ENCODE measurements at places on chromosomes 7 and 10.

DNA sequence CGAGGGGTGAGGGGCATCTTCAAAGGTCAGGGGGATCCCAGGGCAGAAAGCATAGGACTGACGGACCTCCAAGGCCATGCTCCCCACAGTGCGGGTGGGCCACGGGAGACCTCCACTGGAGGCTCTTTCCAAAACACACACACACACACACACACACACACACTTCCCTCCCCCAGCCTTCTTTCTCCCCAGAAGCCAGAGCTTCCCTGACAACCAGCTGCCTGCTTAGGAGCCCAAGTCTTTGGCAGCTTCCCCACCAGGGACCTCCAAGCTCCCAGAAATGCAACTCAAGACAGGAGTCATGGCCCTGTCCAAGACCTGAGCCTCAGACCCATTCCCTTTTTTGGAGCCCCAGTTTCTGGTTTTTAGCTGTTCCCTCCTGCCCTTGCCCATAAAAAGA, 710 bp upstream of the C10orf105 start:
- DNase-seq: no peak

DNA sequence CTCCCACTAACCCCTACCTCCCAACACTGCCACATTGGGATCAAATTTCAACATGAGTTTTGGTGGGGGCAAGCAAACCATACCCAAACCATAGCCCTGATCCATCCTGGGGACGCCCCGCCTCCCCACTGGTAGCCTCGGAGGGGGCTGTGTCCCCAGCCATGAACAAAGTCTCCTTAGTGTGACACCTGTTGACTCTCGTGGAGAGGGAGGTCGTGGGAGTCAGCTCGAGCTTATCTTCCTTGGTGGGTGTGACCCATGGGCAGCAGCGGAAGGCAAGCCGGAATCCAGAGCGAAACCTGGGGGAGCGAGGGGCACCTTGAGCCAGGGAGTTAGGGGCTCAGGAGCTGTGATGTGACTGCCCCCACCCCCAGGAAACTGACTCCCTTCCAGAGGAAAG, 11.9 kb downstream of the TACR2 start:
- no peak for DNase-seq

- no peak for DNase-seq
Observed at GRCh38 chr7:41459183-41459582, 243.7 kb downstream of the INHBA start.

GRCh38 chr10:107502229-107502985, 337.9 kb upstream of the SORCS1 start:
- DNase-seq: no peak

GRCh38 chr10:34033078-34033477, 698.6 kb upstream of the NRP1 start:
- no peak for DNase-seq

GRCh38 chr7:116461500-116461899, 38.0 kb upstream of the CAV2 start:
- DNase-seq: no peak

GRCh38 chr10:68110027-68110426, 739 bp downstream of the MYPN start:
- DNase-seq: no peak

- DNase-seq: no peak
Observed at GRCh38 chr10:60893231-60893630, 50.8 kb downstream of the RHOBTB1 start.

- DNase-seq: no peak
Observed at GRCh38 chr10:26914898-26915297, 54.1 kb upstream of the ABI1 start.

DNA sequence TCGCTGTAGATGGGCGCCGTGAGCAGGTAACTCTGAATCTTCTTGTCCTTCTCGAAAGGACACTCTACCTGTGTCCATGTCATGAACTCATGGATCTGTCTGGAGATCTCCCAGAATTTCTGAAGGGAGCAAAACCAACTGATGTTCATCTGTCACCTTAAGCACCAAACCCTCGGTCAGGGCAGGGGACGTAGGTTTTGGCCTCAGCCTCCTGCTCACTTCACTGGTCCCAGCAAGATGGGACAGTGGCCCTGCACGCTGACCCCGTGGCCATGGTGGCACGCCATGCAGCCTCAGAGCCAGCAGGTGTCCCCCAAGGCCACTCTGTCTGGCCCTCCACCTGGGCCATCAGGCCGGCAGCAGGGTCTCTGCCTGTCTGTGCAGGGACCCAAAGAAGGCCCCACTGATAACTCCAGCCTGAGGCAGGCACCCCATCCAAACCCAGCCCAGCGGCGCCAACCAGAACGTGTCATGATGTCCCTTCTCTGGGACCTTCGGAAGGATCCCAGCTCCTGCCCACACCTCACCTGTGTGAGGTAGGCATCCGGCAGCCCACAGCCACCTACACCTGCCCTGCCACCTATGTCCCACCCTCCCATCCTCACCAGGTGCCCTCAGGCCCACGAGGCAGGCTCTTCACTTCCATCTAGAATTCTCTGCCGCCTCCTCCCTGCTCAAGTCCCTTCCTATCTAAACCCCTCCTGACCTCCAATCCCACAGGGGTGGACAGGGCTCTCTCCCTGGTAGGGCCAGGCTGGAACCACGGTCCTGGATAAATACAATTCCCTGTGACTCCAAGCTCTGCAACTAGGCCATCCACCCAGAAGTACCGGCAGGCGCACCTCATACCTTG, 59.0 kb downstream of the CSGALNACT2 start:
- peak; percentile 43 for DNase-seq

DNA sequence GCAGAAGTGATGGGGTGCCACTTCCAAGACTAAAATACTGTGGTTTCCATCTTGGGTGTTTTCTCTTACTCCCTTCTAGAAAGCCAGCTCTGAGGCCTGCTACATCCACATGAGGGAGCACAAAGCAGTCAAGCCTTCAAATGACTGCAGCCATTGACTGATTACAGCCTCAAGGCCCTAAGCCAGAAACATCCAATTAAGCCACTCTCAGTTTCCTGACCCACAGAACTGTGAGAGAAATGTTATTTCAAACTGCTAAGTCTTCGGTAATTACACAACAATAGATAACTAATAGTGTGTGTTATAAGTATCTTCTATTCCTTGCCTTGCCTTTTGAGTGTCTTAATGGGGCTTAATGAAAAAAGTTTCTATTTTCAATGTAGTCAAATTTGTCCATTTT, 24.8 kb downstream of the BRAF start:
- DNase-seq: no peak

DNA sequence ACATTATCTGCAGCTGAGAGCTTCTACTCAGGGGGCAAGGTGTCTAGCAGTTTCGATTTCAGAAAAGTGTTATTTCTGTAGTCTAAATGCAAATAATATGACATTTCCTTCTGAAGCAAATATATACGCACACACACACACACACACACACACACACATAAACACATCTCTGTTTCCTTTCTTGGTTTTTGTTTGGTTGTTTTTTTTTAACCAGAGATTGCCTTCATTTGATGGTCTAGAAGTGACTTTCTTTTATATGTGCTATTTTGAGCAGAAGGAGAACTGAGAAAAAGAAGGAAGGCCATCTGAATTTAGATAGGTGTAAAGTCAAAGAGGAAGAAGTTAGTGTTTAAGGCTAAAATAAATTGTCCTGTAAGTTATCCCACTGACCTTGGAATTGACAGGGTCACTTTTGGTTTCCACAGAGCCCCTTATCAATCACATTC, 142.2 kb downstream of the TRIL start:
- no peak for DNase-seq

DNA sequence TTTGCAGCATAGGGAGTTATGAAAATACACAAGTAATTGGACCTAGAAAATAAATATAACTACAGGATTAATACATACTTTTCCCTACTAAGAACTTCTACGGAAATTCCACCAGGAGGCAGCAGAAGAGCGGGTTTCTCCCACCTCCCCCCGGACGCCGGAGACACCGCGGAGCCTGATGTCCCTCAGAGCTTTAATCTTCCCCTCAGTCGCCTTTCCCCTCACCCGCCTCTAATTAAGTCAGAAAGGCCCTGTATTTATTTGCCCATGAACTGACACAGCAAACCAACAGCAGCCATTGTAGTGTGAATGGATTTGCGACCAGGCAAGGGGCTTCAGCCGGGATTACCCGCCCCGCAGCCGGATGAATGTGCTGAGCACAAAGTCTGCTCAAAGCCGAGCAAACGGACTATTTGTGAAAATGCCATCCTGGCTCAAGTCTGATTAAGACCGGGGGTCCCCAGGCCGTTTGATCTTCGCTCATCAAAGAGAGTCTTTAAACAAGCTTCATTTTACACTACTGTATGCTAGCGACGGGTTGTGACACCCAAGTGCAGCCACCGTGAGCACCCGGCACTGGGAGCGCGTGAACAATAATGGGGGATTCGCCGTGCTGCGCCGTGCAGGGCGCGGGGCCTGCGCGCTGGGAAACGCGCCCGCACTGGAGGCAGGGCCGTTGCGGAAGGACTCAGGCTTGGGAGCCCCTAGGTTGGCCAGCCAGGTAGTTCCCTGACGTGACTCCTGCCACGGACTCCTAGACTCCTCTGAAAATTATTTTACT, 5.6 kb upstream of the DKK1 start:
- DNase-seq: peak; percentile 63

DNA sequence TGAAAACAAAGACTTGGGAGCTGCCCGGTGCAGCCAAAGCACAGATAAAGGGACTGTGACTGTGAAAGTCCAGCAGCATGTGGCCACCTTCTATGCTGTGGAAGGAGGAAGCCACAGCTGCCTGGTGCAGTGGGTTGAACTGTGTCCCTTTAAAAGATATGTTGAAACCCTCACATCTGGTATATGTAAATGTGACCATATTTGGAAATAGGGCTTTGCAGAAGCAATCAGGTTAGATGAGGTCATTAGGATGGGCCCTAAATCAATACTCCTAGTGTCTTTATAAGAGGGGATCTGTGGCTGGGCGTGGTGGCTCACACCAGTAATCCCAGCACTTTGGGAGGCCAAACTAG, 136.9 kb downstream of the GLI3 start:
- no peak for DNase-seq

GRCh38 chr7:44196450-44196872, 4.3 kb upstream of the YKT6 start:
- no peak for DNase-seq

DNA sequence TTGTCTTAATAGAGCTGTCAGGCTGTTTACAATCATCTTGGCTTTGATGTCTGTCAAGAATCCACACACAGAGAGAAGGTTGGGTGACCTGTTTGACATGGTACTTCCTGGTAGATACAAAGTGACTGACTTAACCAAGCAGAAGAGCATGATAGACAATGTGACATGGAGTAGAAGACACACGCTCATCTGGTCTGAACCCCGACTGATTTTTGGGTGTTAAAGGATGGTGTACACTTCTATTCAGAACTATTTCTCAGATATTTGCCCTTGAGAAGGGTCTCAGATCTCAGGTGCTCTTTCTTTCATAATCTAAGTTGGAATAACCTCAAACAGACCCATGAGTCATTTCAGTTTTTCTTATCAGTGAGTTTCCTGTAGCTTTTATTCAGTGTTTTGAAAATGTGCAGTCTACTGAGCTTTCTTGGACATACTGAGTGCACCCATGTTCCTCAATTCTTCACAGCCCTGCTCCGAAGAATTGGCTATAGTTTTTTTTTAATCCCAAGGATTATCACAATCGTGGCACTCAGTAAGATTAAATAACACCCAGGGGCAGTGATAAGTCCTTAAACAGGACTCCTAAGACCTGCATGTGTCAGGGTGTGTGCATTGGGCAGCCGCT, 46.4 kb upstream of the NXPH1 start:
- DNase-seq: no peak

- DNase-seq: no peak
Observed at GRCh38 chr7:47602272-47603004, 20.5 kb upstream of the TNS3 start.

DNA sequence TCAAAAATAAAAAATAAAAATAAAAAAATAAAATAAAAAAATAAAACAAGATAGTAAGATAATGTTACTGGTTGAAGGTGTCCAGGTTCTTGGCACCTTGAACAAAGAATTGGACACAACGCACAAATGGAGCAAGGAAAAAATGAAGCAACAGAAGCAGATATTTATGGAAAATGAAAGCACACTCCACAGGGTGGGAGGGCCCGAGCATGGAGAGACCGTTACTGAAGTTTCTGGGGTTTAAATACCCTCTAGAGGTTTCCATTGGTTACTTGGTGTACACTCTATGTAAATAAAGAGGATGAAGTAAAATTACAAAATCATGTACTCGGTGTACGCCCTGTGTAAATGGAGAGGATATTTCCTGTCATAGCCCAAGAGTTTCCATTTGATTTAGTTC, 15.7 kb upstream of the PFKP start:
- no peak for DNase-seq

GRCh38 chr7:156155988-156156733, 343.9 kb upstream of the SHH start:
- DNase-seq: peak; percentile 32

GRCh38 chr10:88097092-88097516, 233.7 kb downstream of the PTEN start:
- DNase-seq: no peak

GRCh38 chr10:3347413-3348182, 175.0 kb upstream of the PITRM1 start:
- no peak for DNase-seq

DNA sequence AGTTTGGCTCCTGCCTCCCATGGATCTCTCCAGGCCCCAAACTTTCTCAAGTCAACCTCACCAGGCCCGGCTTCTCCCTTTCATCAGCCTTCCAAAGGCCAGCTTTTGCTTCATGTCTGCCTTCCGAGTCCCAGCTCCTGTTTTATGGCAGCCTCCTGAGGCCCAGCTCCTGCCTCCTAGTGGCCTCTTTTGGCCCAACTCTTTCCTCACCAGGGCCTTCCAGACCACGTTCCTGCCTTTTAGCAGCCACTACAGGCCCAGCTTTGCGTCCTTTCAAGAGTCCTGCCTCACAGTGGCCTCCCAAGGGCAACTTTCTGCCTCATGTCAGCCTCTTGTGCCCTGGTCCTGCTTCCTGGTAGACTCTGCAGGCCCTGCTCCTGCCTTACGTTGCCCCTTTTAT, 15.3 kb upstream of the TMEM248 start:
- no peak for DNase-seq

GRCh38 chr10:47167591-47167990, 132.4 kb upstream of the GDF10 start:
- no peak for DNase-seq

GRCh38 chr10:57830877-57831560, 436.7 kb downstream of the IPMK start:
- DNase-seq: no peak

- no peak for DNase-seq
Observed at GRCh38 chr7:20504060-20504459, 111.4 kb upstream of the ABCB5 start.

GRCh38 chr10:96235326-96236089, 35.9 kb downstream of the BLNK start:
- DNase-seq: no peak

DNA sequence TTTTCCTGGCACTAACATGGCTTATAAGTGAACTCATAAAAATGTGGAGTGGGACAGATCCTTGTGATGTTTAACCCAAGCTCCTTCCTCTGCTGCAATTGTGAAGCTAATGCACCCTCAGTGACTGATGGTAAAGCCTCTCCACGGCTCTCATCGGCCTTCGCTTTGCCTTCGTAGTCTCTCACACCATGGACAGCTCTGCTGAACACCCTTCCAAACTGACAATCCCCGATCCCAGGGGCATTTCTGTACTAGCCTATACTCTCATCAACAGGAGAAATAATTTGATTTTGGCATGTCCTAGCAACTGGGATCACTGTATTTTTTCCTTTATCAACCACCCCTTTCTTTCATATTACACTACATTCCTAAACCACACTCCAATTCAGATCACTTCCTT, 6.1 kb downstream of the ZNF777 start:
- no peak for DNase-seq

Measured in right atrium auricular region (tissue), 2 donors.